OCI-LY7 (cell line): ENCODE measurements at places on chromosomes 16 and 17.

DNA sequence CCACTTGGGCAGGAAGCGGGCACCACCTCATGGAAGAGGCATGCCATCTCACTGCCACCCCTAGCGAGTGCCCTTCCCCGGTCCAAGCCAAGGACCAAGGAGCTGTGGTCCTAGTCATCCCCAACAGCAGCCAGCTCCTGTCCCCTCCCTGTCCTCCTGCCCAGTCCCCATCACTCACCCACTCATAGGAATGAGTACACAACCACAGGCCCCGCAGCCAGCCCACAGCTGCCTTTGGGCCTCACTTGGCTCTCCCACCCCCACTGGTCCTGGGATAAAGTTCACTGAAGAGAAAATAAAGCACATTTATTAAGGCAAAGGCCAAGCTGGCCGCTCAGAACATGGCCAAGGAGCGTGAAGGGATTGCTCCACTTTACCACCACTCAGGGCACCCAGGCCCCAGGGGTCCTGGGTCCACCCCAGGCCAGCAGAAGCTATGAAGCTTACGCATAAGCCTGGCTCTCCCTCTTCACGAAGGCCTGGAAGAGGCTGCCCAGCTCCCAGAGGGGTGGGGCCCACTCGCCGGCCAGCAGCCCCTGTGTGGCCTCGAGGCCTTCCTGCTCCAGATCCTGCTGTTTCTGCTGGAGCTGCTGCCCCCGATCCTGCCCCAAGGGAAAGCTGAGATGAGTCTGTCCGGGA lies 3.6 kb downstream of the SCRN2 start:
- DNase-seq = no peak

GRCh38 chr17:57512258-57512657 lies 232.8 kb downstream of the CCDC182 start:
- no peak for DNase-seq

- no peak for DNase-seq
Measured at GRCh38 chr16:61296814-61297213, 739.4 kb downstream of the CDH8 start.

DNA sequence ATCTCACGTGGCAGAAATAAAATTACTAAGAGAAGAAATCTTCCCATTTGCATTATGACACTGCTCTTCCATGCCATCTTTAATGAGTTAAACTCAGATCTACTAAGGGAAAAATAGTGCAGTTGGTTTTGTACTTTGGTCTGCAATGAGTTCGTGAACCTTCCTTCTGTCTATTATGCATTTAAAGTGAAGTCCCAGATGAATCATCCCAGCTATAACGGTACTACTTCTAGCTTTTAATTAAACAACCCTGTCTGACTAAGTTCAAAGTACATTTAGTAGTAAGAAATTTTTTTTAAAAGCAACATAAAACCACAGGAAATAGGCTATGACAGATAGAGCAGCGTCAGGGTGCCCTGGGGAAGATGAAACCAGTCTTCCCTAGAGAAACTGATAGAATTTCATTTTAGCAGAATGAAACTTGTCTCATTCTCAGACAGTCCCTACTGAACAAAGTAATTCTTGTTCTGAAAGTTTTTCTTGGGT lies 1.8 kb downstream of the TMIGD1 start:
- peak; percentile 14 for DNase-seq

DNA sequence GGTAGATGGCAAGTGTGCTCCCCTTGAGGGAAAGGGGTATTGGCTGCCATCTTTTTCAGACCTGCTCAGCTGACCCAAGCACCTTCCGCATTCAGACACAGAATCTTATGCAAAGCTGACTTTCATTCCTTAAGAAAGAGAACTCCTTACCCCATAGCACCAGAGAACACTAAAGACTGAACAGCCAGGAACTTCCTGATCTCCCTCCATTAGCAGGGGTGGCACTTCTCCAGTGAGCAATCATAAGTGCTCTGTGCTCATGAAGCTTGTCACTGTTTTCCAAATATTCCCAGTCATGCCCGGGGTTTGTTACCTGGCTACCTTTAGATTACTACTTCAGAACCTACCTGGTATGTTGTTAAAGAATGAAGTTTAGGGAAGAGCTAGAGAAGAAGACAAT lies 11.9 kb downstream of the HSD17B2 start:
- no peak for DNase-seq

GRCh38 chr17:18262111-18262510 lies 1.6 kb downstream of the MIEF2 start:
- DNase-seq = no peak

- DNase-seq = no peak
Measured at GRCh38 chr17:28118362-28118761, 75.9 kb downstream of the NLK start.

GRCh38 chr16:68379472-68380347 lies 68.6 kb downstream of the SMPD3 start:
- DNase-seq = no peak

DNA sequence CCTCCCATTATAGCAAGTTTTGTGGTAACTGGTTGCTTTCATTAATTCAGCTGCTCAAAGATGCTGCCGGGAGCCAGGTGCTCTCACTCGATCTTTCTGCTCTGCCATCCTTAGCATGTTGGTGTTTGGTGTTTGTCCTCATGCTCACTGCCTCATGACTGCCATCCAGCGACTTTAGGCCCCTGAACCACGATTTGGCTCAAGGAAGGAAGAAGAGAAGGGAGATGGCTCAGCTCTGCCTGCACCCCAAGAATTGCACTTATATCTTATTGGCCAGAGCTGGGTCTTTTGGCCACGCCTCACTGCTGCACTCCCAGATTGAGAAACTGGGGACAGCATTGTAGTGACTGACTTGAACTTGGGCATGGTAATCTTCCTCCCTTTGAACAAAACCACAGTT lies 52.7 kb downstream of the ARSG start:
- DNase-seq = peak; percentile 68

DNA sequence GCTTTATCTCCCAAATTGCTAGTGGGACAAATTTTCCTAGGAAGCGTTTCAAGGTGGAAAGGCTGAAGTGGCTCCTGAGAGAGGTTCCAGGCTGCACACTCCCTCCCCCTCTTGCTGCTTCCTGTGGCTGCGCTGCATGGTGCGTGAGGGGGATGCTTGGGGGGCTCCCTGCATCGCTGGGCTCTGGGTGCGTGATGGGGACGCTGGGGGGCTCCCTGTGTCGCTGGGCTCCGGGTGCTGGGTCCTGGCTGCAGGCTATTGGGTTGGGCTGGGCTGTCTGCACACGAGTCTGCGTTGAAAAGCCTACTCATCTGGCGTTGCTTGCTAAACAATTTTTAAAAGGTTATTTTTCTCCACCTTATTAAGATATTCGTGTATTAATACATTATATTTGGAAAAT lies 30.1 kb downstream of the NDEL1 start:
- no peak for DNase-seq

- no peak for DNase-seq
Measured at GRCh38 chr16:88264641-88265285, 118.0 kb upstream of the ZNF469 start.

- DNase-seq = no peak
Measured at GRCh38 chr16:88701581-88702370, 4.4 kb downstream of the RNF166 start.

GRCh38 chr17:10798332-10798749 lies 5.6 kb downstream of the TMEM238L start:
- DNase-seq = no peak

- DNase-seq = no peak
Measured at GRCh38 chr17:28381141-28381825, 9.8 kb downstream of the SARM1 start.

GRCh38 chr16:87789437-87790291 lies 23.9 kb upstream of the KLHDC4 start:
- no peak for DNase-seq

- DNase-seq = peak; percentile 71
Measured at GRCh38 chr16:68229431-68230175, 6.3 kb downstream of the ESRP2 start.

DNA sequence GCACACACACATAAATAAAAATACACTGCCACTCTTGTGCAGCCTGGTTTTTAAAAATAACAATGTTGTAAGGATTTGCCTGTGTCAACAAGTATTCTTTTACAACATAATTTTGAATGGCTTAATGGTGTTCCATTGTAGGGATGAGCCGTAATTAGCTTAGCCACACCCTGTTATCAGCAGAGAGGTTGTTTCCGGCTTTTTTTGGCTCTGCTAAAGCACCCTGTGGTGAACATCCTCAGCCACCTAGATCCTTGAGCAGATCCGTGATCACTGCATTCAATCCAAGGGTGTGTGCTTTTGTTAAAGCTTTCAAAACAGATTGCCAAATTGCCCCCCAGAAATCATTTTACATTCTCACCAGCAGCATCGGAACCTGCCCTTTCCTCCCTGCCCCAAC lies 7.0 kb downstream of the KATNB1 start:
- DNase-seq = no peak

DNA sequence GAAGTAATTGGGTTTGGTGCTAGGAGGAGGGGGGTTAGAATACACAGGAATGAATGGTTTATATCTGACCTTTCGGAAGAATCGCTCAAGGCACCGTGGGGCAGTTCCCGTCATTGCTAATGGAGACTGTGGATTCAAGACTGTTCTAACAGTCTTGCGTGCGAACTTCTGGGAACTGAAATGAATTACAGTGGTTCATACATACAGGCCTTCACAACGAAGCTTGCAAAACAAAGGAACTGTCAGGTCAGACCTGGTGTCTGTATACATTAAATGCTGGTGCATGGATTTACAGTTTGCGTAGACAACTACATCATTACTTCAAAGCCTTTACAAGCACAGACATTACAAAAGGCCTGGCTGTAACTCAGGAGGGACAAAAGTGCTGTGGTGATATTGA lies 983.9 kb downstream of the CDH11 start:
- no peak for DNase-seq

- DNase-seq = no peak
Measured at GRCh38 chr17:47966079-47966519, 4.8 kb upstream of the CDK5RAP3 start.
